ENCODE measurements at places on chromosomes 7 and 10.

DNA sequence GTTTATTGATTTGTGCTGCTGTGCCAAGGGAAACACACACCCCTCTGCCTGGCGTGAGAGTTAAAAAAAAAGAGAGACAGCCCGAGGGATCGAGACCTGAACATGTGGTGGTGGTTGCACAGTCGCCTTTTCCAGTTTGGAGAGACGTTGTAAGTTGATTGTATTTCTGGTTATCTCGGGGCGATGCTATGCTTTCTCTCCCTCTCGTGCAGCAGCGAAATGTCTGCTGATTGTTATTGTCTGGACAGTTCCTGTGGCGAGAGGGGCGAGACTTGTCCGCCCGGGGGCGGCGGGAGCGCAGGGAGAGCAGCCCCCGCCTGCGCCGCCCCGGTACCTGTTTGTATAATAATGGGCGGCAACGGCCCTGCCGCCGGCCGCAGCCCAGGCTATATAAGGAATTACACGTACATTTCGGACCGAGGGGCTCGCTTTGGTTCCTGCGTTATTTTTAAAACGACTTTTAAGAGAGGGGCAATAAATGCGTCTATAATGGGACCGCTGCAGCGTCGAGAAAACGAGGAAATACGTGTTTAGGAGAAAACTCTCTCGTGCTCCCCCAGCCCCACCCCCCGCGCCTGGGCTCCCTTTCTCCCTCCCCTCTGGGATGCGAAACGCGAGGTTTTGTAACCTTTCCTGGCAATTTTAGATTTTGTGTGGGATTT is 1.7 kb downstream of the ZEB1 start:
- peak; percentile 66 for DNase-seq

DNA sequence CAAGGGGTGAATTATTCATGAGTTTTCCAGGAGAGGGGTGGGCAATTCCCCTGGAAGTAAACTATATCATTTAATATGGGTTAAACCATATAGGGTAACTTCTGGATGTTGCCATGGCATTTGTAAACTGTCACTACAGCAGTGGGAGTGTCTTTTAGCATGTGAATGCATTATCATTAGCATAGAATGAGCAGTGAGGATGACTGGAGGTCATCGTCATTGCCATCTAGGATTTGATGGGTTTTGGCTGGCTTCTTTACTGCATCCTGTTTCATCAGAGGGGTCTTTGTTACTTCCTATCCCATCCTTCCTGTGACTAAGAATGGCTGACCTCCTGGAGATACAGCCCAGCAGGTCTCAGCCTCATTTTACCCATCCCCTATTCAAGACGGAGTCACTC is 139.5 kb upstream of the PRKCQ start:
- no peak for DNase-seq

- DNase-seq = no peak
Measured at GRCh38 chr7:101998906-101999240, 181.4 kb downstream of the CUX1 start.

- DNase-seq = no peak
Measured at GRCh38 chr7:11224535-11224934, 250.9 kb downstream of the PHF14 start.

DNA sequence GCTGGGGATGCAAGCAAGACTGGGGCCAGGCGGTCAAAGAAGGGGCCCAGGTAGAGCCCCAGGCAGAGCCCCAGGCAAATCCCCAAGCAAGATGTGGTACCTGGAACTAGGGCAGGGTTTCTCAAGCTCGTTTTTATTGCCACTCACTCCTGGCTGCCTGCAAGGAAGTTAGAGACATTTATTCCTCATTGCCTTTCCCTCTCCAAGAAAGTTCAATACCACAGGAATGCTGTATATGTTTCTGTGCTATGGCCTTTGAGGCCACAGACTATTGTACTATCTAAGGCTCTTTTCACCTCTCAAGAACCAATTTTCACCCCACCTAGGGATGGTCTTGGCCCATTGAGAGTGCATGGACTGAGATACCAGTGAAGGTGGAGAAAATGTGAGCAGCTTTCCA is 71.3 kb downstream of the TACC2 start:
- peak; percentile 31 for DNase-seq

- DNase-seq = no peak
Measured at GRCh38 chr7:158111906-158112570, 475.6 kb downstream of the PTPRN2 start.

GRCh38 chr10:96591946-96592345 is 5.1 kb upstream of the TM9SF3 start:
- DNase-seq = no peak

GRCh38 chr7:117875566-117875965 is 2.3 kb upstream of the CTTNBP2 start:
- DNase-seq = peak; percentile 28

- DNase-seq = no peak
Measured at GRCh38 chr10:37947526-37947925, 28.9 kb downstream of the ZNF25 start.

GRCh38 chr7:23539494-23539907 is 7.7 kb upstream of the TRA2A start:
- DNase-seq = no peak

GRCh38 chr10:22649994-22650393 is 64.4 kb downstream of the PIP4K2A start:
- DNase-seq = no peak

- DNase-seq = peak; percentile 20
Measured at GRCh38 chr10:66927971-66928770, 2.3 kb downstream of the LRRTM3 start.

- no peak for DNase-seq
Measured at GRCh38 chr10:34473174-34474008, 341.7 kb downstream of the PARD3 start.

DNA sequence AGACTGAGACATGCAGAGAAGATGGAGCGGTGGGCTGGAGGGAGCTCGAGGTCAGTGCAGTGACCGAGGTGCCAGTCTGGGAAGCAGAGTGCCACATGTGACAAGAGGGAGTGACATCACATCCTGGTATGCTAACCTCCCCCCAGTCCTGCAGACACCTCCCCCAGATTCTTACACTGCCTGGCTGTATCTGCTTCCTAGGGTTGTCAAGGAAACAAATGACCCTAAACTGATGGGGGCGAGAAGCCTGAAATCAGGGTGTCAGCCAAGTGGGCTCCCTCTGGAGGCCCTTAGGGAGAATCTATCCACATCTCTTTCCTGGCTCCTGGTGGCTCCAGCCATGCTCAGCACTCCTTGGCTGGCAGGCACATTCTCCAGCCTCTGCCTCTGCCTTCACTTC is 316.1 kb upstream of the ZMIZ1 start:
- no peak for DNase-seq

- DNase-seq = no peak
Measured at GRCh38 chr7:150465414-150465813, 15.0 kb downstream of the GIMAP8 start.

- no peak for DNase-seq
Measured at GRCh38 chr7:84617265-84618030, 422.9 kb upstream of the SEMA3A start.

DNA sequence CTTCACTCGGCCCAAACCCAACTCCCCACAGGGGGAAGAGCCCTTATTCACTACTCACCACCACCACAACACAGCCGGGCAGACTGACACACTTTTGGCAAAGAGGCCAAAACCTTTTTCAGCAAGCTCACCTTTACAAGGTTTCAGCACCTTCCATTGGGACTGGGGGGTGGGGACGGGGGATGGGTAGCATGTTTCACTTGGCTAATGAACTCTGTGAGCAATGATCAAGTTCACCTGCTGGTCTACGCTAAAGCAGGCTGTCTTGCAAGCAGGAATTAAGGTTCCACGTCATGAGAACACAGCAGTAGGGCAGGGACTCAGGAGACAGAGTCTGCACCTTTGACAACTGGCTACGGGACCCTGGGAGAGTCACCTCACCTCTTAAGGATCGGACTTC is 7.0 kb downstream of the FAM53B start:
- no peak for DNase-seq

GRCh38 chr10:42952349-42952748 is 124.5 kb upstream of the RET start:
- DNase-seq = no peak

DNA sequence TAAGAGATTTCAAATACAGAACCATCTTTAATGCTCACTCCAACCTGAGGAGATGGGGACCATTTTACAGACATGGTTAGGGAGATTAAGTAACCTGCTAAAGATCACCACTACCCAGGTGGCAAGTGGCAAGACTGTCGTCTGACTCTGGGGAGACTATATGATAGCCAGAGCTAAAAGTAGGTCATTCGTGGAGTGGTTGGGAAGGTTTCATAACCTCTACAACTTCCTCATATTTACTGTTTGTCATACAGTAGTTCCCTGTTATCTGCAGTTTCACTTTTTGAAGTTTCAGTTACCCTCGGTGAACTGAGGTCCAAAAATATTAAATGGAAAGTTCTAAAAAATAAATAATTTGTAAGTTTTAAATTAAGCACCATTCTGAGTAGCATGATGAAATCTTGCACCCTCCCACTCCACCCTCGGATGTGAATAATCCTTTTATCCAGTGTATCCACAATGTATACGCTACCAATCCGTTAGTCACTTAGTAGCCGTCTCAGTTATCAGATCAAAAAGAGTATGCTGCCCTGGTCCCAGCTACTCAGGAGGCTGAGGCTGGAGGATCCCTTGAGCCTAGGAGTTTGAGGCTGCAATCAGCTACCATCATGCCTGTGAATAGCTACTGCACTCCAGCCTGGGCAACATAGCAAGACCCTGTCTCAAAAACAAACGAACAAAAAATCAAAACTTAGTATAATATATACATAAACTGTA is 14.9 kb upstream of the LGI1 start:
- DNase-seq = no peak

- no peak for DNase-seq
Measured at GRCh38 chr10:50152792-50153272, 85.1 kb downstream of the WASHC2A start.

DNA sequence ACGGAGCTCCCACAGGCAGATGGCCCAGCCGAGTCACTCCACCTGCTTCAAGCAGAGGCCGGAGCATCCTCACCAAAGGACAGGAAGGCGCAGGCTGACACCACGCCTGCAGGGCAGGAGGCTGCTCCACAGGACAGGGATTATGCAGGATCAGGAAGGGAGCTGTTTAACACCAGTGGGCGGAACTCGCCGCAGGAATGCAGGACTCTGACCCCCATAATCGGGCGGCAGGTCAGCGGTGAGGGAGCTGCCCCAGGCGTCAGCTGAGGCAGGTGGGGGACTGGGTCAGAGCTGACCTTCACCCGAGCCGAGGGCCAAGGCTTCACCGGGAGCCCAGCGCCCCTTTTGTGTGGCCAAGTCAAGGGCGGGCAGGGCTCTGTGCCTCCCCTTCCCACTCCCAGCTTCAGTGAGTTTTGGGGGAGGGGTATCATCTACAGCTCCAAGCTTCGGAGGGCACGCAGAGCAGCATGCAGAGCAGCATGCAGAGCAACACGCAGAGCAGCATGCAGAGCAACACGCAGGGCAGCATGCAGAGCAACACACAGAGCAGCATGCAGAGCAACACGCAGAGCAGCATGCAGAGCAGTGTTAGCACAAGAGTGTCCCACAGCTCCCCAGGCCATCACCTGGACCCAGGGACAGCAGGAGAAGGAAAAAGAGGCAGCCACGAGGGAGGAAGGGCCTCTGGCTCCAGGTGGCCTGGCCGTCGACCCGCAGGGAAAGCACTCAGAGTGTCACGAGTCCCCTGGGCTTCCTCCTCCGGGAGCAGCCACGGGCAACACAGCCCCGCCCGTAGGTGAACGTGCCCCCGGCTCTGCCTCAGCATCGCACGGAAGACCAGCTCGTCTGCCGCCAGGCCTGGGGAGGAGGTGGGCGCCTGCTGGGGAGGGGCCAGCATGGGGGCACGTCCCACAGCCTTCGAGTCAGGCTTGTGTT is 151.7 kb upstream of the PPP2R2D start:
- no peak for DNase-seq

DNA sequence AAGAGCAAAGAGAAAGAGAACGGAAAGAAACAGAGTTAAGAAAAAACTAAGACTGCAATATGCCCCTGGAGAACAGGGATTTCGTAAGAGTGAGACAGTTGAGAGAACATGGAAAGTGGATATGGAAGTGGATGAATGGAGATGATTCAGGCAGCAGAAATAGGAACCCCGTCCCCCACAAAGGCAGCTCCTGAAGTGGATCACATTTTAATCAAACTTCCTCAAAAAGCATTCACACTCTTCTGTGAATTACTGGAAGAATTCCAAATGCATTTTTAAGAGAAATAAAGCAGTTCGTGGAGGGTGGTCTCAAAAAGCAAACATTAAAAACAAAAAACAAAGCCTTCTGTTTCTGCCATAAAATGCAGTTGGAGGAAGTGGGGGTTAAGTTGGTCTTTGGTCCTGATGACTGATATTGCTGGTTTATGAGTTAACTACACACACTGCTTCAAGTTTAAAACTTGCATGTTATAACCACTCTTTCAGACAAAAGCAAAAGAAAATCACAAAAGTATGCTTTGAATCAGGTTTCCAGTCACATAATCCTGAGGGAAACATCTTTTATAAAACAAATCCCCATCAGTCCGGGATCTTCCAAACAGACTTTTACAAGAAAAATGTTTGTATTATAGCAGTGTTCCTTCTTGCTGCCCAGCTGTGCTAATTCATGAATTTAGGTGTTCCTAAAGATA is 214.3 kb downstream of the FANK1 start:
- DNase-seq = peak; percentile 29

Measured in iris pigment epithelial cell (primary cell).